ENCODE measurements at places on chromosomes 2 and 18.

- peak; percentile 96 for DNase-seq
These were observed at the start of gene MARCHF4 for GRCh38 chr2:216371721-216372702. Gene MARCHF4 (minus strand): TSS chr2:216372483. CDS start chr2:216370260, 2,223 bp downstream.

DNA sequence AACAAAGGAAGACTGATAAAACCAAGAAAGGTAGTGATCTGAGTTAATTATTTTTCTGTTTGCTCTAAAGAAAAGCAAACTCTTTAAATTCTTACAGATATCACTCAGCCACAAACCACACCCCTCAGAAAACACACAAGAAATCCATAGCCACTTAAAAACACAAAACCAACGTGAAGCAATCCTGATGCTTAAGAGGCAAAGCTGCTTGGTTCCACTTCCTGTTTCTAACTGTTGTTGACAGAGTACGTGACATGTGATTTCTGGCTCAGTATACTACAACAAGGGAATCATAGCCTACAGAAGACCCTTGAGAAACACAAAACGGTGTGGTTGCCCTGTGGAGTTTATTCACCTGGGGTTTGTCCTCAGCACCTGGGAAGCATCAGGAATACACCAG, 240.9 kb upstream of the APCDD1 start:
- peak; percentile 51 for DNase-seq

- DNase-seq: no peak
These were observed 30.3 kb downstream of the STEAP3 start for GRCh38 chr2:119253760-119254600.

DNA sequence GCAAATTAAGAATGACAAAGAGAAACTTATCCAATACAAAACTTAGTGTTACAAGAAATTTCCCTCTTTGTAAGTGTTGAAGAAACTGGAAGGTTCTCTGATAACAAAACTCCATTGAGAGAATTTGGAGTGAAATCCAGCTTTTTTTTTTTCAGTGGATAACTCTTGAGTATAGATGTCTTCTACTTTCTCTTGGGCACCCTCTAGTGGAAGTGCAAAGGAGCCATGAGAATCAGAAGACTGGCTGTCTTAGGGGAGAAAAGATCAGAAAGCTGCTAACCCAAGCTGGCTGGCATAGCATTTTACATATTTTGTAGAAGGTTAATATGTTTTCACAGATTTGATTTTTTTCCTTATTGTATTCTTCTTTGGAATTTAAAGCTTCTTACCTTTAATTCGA, 138.8 kb upstream of the SATB2 start:
- DNase-seq: peak; percentile 13

DNA sequence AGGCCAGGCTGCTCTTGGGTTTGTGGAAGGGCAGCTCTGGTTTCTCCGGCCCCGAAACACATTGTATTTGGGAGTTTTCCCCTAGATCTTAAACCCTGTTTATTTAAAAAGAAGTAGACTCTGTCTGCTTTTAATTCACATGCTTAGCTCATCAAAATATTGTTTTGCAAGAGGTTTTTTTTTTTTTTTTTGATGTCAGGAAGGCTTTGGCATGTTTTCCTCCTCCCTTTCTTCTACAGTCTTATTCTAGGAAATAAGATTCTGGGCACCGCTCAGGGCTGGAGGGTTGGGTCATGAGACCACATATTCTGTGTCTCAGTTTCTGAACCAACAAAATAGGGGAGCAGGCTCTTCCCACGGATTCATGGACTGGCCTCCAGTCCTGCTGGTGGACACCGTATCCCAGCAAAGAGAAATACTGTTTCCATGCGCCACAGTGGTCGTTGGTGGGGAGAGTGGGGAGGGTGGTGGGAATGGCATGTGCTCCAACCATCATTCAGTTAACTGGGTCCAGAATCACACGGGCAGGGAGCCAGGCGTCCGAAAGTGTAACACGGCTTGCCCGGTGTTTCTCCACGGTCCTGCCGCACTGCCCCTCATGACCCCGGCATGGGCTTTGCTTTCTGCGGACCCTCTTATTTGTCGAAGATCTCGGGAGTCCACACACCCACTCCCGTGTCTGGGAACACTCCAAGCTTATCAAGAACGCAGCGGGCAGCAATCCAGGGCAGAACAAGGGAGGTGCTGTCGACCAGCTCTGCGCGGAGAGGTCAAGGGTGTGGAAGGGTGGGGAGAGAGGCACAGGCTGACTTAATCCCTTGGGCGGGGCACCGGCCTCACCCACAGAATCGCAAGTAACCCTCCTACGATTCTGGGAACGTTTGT, 176.7 kb downstream of the GLI2 start:
- DNase-seq: no peak

All from astrocyte of the hippocampus (primary cell).